ENCODE measurements at places on chromosomes 1 and 21. TPM values are rescaled to one million over a fixed set of nuclear protein-coding genes. Genes with fewer than 3 reads are reported as not detected.
A peak's percentile ranks its signal among the peaks of the same experiment; 100 is the strongest.

- H3K36me3 ChIP-seq: no peaks in the 10 kb centered on the region
- H3K4me1 ChIP-seq: no peaks in the 10 kb centered on the region
- no peaks in the 10 kb centered on the region for H3K27me3 ChIP-seq
- peak overlapping the region; percentile 14 for H3K4me3 ChIP-seq
- DNase-seq: peak; percentile 68
Measured at GRCh38 chr1:2594001-2594640, 7.5 kb downstream of the PRXL2B start.

GRCh38 chr1:225428881-225429455 lies 1.1 kb upstream of the LBR start:
- H3K36me3 ChIP-seq: no peaks in the 10 kb centered on the region
- H3K4me1 ChIP-seq: peaks cover 42% of the 10 kb centered on the region
- peak overlapping the region; percentile 97 for H3K27ac ChIP-seq
- DNase-seq: no peak

GRCh38 chr1:96095849-96096612 lies 625.6 kb upstream of the PTBP2 start:
- H3K27ac ChIP-seq: no peak overlapping the region
- no peak for DNase-seq
- H3K27me3 ChIP-seq: no peaks in the 10 kb centered on the region
- no peaks in the 10 kb centered on the region for H3K4me1 ChIP-seq
- H3K4me3 ChIP-seq: no peak overlapping the region

- no peaks in the 10 kb centered on the region for H3K36me3 ChIP-seq
- H3K4me3 ChIP-seq: no peak overlapping the region
Measured at GRCh38 chr1:110318046-110318445, 21.1 kb upstream of the RBM15 start.

The ZC3H12A gene
- 3.0 TPM for total RNA-seq

DNA sequence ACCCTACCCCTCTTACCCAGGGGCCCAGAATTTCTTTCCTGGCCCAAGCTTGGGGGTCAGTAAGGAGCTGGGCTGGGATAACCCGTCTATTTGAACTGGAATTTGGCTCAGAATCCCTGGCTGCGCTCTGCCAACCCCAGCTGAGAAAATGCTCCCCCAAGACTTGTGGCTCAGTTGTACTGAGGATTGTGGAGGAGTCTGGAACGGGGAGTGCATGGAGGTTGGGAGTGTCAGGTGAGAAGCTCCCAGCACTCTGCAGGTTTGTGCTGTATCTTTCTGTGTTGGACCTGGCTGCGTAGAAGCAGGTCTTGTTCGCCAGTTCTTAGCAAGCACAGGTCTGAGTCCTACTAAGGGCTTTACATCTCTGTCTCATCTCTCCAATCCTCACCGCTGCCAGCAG lies 1.6 kb downstream of the TCEA3 start:
- peak overlapping the region; percentile 88 for H3K4me3 ChIP-seq
- no peak for DNase-seq
- peak overlapping the region; percentile 91 for H3K27ac ChIP-seq
- H3K4me1 ChIP-seq: peaks cover 54% of the 10 kb centered on the region
- no peaks in the 10 kb centered on the region for H3K27me3 ChIP-seq

The SELENBP1 gene
- total RNA-seq: 41.1 TPM

- H3K27ac ChIP-seq: no peak overlapping the region
- H3K4me3 ChIP-seq: no peak overlapping the region
- no peaks in the 10 kb centered on the region for H3K4me1 ChIP-seq
- H3K36me3 ChIP-seq: peaks cover 4% of the 10 kb centered on the region
Measured at GRCh38 chr21:43768868-43769167, 7.3 kb downstream of the CSTB start.

The GPR61 gene
- 0.54 TPM for total RNA-seq

DNA sequence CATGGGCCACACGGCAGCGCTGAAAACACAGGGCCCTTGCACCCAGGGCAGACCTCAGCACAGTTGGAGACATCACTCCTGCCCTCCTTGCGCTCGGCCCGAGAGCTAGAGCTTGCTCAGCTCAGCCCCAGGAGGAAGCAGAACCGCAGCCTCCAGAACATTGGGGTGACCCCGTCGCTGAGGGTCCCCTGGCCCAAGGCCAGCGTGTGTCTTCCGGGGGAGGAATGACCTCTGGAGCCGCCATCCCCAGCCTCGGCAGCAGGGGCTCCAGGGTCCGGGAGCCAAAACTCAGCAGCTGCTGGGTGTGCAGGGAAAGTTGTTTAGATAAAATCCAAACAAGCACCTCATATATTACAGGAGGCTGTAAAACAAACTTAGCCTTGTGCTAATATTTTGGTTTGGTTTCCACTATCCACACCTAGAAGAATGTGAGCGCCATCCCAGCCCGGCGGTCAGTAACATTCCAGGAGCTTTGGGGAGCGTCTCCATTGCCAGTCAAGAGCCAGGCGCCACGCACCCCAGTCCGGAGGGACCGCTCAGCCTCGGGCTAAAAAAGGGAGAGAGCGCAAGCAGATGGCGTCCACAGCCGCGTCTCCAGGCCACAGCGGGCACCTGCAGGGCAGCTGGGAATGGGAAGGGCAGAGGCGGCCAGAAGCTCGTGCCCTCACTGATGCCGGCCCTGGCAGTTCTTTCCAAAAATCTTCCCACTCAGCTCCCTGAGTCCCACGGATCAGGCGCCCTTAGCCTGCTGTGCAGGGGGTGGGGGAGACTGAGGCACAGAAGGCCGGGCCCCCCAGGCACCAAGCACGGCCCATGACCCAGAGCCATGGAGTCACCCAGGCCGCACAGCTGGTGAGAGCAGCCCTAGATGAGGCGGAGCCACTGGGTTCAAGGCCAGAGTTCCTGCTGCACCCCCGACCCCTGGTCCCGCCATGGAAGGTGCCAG lies 52.0 kb downstream of the SLX9 start:
- H3K27ac ChIP-seq: no peak overlapping the region
- no peak for DNase-seq
- no peaks in the 10 kb centered on the region for H3K36me3 ChIP-seq
- no peak overlapping the region for H3K4me3 ChIP-seq
- peaks cover 9% of the 10 kb centered on the region for H3K4me1 ChIP-seq

DNA sequence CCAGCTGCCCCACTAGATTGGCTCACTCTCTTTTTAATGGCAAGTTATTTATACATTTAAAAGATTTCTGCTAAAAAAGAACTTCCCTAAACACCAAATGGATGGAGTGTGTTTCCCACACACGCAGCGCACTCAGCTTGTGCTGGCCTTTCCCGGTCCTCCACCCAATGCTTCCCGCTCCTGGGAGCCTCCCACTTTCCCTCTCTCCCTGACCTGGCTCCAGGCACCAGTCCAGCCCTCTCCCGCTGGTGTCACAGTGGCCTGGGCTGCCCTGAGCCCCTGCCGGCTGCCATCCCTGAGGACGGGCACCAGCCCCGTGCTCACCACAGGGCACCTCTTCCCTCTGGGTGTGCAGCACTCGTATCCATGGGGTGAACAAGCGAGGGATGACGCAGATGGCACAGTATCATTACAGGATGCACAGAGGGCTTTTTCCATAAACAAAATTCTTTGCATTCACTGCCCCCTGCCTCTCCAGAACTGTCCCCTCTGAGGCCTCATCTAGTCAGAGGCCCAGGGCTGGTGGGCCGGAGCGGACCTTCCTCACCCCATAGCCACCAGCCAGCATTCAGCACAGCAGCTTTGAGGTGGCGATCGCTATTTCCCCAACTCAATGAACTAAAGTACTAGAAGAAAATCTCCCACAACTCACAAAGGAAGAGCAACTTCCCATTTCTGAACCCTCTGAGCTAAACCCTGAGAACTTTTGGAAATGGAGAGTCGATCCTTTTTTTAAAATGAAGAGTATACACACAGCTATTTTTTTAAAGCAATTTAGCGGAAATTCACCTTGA lies 68.5 kb downstream of the SLC37A1 start:
- no peaks in the 10 kb centered on the region for H3K4me1 ChIP-seq
- no peaks in the 10 kb centered on the region for H3K27me3 ChIP-seq
- no peak overlapping the region for H3K4me3 ChIP-seq
- H3K36me3 ChIP-seq: no peaks in the 10 kb centered on the region
- DNase-seq: no peak

DNA sequence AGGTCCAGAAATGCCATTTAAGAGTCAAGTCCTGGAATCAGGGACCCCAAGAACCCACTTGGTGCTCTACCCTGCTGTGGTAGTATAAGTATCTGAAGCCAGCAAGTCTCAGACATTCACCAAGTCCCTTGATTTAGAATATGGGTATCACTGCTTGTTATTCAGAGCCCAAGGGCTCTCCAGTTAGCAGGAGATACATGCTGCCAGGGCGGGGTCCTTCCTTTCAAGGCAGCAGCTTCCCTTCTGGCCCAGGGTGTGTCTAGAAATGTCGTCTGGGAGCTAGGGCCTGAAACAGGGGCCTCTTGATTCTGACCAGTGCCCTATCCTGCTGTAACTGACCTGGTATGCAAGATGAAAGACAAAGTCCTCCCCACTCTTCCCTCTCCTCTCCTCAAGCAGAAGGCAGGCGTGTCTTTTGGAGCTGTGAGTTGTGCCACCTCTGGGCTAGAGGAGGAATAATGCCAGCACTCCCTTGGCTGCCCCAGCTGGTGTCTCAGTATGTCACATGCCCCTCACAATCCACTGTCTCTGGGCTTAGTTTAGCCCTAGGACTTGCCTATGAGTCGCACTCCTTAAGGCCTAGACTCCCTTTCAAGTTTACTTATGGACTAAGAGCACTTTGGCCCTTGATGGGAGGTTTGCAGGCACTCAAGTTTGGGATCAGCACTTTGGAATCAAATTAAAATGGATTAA lies 200.2 kb downstream of the MRPL39 start:
- H3K27me3 ChIP-seq: no peaks in the 10 kb centered on the region
- H3K36me3 ChIP-seq: no peaks in the 10 kb centered on the region
- no peak for DNase-seq
- H3K4me3 ChIP-seq: no peak overlapping the region
- no peaks in the 10 kb centered on the region for H3K4me1 ChIP-seq

The PAQR7 gene
- 2.5 TPM for total RNA-seq

GRCh38 chr1:222064388-222065211 lies 322.7 kb upstream of the DUSP10 start:
- no peak for DNase-seq
- H3K4me1 ChIP-seq: no peaks in the 10 kb centered on the region
- no peak overlapping the region for H3K4me3 ChIP-seq
- H3K27me3 ChIP-seq: no peaks in the 10 kb centered on the region
- no peaks in the 10 kb centered on the region for H3K36me3 ChIP-seq
- no peak overlapping the region for H3K27ac ChIP-seq

DNA sequence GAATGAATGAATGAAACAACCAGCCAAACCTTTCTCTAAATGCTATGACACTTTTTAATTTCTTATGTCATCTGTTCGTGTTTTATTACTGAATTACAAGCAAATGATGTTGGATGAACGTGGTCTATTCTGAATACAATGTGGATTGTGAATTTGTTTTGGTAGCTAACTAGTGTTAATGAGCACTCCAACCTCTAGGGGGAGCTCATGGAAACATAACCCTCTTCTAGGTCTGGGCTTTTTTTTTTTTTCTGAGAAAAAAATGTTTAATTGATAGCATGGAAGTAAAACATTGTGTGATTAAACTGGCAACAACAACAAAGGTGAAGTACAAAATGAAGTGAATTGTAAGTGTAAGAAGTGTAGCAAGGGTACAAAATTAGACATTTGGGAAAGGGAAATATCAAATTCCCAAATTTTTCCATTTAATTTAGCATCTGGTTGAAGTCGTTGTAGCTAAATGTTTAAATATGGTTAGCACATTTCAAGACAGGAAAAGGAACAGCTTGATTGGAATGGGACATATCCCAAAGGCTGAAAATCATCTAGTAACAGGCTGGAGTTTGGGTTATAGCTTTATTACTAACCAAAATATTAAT lies 42.6 kb upstream of the PTGS2 start:
- H3K4me1 ChIP-seq: no peaks in the 10 kb centered on the region
- H3K36me3 ChIP-seq: no peaks in the 10 kb centered on the region
